Epithelial cell of proximal tubule (primary cell): ENCODE measurements at places on chromosomes 4 and X. TPM values are rescaled to one million over a fixed set of nuclear protein-coding genes. Genes with fewer than 3 reads are reported as not detected.

The ZNF630 gene
- total RNA-seq, result 1.5 and 3.1 TPM in 2 replicates

The CAPN6 gene
- total RNA-seq, result 0.36 and 1.2 TPM in 2 replicates

The FGF2 gene
- total RNA-seq, result 11.4 and 17.4 TPM in 2 replicates

- DNase-seq, result no peak
Measured at GRCh38 chr4:183843248-183843671, 61.8 kb upstream of the STOX2 start.

DNA sequence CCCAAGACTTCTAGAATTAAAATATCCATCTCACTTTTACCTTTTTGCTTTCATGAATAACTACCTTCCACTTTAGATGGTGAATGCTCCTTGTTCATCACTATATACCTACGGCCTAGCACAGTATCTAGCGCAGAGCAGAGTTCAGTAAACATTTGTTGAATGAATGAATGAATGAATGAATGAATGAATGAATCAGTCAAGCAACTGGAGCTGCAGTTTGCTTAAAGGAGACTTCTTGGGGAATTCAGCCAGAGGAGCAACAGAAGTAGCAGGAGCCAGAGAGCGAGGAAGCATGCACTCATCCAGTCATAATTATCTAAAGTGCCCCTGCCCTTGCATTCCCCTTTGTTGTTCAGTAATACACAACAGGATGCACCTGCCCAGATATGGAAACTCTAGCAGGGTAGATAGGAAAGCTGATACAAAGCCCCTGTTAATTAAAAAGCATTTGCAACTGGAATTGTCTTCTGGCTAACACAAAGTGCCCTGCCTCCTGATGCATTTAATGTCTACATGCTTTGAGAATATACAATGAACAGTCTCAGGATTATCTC lies 103.0 kb upstream of the MBNL3 start:
- DNase-seq, result no peak

DNA sequence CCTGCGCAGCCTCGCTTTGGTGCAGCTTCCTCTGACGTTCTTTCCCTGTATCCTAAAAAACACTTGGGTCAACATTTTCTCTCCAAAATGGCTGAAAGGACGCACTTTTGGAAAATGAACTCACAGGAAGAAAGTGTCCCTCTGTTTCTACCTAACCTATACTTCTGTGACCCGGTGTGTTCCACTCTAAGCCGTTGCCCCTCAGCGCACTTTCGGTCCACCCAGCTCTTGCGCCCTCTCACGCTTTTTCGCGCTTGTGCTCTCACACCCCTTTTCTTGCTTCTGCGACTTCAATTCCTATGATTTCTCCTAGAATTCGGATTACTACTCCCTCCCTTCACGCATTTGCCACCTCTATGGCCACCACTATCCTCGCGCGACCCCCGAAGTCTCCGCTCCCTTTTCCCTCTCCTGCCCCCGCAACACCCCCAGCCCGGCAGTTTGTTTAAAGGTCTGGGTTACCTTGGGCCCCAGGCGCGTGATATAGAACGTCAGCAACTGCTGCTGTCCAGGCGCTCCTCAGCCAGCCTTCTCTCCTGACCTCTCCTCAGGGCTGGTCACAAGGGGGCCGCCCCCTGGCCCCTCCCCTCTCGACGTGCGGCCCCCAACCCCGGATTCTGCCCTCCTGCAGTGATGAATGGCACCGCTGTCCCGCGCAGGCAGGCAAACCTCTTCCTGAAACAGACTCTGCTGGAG lies at the start of gene USP51:
Gene USP51, minus strand, starts transcription at position 535 of the 696 bp plus-strand sequence. CDS start 909 bp downstream, outside the sequence.
- DNase-seq, result no peak

DNA sequence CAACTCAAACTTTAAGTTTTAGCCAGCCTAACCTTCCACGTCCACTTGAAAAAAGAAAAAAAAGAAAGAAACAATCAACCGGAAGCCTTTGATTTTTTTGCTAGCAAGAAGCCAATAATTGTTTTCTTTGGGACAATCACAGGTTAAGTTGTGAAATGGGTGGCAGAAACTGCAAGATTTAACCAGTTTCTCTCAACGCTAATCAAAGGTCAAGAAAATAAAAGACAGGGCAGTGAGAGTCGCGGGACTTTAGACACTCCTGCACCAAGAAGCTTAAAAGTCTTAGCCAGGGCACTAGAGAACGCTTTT lies 1.0 kb downstream of the ACSL1 start:
- DNase-seq, result no peak
